ENCODE measurements at places on chromosomes 2 and 18.
A peak's percentile ranks its signal among the peaks of the same experiment; 100 is the strongest.

- DNase-seq, result no peak
Observed at GRCh38 chr2:43519643-43520221, 76.1 kb downstream of the THADA start.

DNA sequence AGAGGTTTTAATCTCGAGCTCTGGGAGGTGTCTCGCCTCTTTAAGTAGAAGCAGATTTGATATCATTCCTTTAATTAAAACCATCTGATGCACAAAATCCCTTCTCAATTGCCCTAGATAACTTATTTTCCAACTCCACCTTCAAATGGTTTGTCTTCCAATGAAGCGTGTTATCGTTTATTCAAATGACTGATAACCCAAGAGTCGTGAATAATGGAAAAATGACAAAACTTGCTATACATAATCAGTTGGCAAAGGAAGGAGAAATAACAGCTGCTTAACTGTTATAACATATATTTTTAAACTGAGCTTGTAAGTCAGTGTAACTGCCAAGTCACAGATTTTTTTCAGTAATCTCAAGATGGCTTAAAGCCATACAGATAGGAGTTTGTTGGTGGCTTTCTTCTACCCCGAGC is 144.6 kb downstream of the QPCT start:
- DNase-seq, result no peak

GRCh38 chr18:79010802-79011201 is 31.2 kb downstream of the SALL3 start:
- no peak for DNase-seq

DNA sequence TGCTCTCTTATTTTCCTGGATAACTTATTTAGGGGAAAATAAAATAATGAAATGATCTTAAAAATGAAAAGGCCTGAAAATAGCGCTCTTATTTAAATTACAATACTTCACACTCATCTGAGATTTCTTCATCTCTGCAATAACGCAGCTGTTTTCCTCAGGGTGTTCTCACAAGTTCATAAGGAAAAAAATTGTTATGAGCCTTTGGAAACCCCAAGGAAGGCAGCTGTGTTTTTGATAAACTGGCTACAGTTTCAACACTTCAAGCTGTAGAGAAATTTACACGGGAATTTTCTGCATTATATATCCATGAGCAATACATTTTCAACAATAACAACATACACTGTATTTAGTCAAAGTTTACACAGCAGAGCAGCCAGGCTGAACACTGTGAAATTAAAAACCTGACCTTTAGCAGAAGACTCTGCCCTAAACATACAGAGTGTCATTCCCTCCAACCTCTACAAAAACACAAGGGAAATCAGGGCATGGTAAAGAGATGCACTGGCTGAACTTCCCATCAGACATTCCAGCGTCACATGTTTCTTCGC is 959.6 kb downstream of the SLC4A3 start:
- DNase-seq, result no peak

DNA sequence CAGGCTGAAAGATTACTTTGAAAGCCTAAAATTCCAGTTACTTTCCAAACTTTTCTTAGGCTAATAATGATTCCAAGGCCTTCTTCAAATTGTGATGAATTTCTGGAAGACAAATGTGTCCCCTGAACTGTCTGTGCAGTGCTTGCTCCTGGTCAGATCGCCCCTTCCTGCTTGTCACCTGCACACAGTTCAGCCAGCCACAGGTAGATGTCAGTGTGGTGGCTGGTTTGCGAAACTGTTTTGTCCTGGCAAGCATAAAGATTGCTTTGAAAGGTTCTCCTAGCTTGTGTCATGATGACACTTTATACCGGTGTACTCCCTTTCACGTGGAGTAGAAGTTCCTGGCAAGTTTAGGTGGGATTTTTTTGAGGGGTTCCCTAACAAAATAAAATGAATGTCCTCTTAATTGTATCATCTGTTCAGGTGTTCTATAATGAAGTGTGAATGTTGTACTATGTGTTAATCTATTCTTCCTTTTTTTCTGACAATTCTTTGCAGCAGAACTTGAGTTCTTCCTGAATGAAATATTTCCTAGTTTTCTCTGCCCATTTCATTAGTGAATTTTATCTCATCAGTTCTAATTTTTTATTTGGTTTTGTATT is 298.8 kb downstream of the ZNF407 start:
- peak; percentile 94 for DNase-seq

DNA sequence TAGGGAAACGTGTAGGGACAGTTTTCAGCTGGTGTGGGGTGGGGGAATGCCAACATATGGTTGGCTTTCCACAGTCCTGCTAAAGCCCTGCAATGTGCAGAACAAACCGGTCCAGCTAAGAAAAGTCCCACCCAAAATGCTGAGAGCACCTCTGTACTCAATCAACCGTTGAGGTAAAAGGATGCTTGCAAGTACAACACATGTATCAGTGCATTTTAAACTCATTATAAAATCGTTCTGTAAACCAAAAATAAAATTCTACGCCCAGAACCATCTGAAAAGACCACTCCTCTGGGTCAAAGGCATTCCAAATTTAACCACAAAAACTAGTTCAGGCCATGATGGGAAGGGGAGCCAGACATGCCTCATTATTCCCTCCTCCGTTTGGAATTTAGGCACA is 2.0 kb upstream of the TYMS start:
- DNase-seq, result no peak

GRCh38 chr2:172427990-172428831 is 825 bp downstream of the ITGA6 start:
- DNase-seq, result peak; percentile 31

- DNase-seq, result no peak
Observed at GRCh38 chr18:47791461-47791985, 138.9 kb downstream of the SMAD2 start.

DNA sequence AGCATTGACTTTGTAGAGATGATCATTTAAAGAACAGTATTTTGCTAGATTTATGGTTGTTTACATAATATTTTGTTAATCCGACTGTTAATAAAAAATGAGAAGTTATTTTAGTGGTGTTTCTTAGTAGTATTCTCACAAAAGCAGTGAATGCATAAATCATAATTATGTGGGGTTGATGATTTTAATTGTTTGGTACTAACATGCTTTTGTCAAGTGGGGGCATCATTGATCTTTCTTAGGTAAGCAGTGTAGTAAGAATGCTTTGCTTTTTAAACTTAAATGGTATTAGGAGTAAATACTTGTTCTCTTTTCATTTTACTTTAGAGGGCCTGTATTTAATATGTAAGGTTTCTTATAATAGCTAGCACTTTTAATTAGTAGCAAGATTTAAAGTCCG is 109.2 kb upstream of the OTX1 start:
- DNase-seq, result peak; percentile 29

DNA sequence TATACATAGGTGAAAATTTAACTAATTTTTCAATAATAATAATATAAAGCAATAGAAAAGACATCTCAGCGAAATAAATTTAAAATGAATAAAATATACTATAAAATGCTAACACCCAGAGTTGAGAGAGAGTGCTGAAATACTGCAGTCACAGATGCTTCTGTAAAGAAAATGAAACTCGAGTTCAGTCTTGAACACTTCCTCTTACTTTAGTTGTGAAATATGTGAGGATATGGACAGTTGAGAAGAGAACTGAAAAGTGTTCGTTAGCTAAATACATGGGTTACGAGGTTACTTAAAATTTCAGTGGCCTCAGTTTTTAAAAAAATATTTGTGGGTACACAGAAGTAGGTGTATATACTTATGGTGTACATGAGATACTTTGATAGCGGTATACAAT is 106.8 kb downstream of the DNAH7 start:
- DNase-seq, result no peak

GRCh38 chr2:234983011-234983726 is 31.4 kb downstream of the SH3BP4 start:
- peak; percentile 92 for DNase-seq

- no peak for DNase-seq
Observed at GRCh38 chr2:21811541-21811940, 687.8 kb downstream of the TDRD15 start.

- DNase-seq, result no peak
Observed at GRCh38 chr2:226020956-226021355, 621.4 kb downstream of the NYAP2 start.

DNA sequence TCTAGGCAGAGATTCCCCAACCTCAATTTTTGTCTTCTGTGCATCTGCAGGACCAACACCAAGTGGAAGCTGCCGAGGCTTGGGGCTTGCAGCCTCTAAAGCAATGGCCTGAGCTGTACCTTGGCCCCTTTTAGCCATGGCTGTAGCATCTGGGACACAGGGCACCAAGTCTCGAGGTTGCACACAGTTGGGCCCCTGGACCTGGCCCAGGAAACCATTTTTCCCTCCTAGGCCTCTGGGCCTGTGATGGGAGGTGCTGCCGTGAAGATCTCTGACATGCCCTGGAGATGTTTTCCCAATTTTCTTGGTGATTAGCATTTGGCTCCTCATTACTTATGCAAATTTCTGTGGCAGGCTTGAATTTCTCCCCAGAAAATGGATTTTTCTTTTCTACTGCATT is 105.7 kb upstream of the LDAH start:
- no peak for DNase-seq

DNA sequence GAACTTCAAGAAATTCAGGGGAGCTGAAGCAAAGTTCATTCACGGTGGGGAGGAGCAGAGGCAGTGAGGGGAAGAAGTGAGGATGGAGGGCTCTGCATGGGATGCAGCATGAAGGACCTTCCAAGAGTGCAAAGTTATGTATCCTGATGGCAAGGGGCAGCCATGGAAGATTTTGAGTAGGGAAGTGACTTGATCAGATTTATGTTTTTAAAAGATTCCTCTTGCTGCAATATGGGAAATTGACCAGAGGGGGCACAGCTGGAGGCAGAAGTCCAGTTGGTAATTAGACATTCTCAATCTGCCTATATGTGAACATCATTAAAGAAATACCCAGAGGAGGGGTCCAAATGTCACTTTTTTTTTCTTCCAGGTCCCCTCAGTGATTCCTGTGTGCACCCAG is 21.5 kb upstream of the ANXA4 start:
- DNase-seq, result no peak

- DNase-seq, result no peak
Observed at GRCh38 chr2:131010566-131010965, 82.7 kb downstream of the FAM168B start.

GRCh38 chr2:1049691-1050090 is 99.0 kb downstream of the SNTG2 start:
- DNase-seq, result no peak

DNA sequence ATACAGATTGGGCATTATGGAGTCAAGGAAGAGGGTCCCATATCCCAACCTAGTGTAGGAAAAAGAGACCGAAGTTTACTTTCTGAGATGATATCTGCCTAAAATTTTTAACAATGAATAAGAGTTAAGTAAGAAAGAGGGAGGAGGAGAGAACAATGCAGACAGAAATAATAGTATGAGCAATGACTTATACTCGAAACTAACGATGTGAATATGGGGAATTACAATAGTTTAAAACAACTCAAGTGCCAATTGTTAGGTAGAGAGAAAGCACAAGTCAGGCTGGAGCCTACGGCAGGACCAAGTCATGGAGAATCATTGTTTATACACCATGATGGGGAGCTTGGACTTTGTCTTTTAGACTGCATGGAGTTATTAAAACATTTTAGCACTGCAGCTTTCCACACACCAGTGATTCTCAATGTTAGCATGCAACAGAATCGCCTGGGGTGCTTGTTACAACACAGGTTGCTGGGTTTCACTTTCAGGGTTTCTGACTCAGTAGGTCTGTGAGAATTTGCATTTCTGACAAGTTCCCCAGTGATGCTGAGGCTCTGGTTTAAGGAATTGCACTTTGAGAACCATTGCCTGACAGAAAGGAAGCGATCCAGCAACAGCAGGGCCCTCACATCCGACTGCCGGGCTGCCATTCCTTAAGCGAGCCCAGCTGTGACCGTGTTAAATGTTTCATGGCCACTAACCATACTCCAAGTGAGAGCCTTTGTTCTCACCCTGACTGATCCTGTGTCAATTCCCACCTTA is 511.2 kb downstream of the DCDC2C start:
- DNase-seq, result no peak

DNA sequence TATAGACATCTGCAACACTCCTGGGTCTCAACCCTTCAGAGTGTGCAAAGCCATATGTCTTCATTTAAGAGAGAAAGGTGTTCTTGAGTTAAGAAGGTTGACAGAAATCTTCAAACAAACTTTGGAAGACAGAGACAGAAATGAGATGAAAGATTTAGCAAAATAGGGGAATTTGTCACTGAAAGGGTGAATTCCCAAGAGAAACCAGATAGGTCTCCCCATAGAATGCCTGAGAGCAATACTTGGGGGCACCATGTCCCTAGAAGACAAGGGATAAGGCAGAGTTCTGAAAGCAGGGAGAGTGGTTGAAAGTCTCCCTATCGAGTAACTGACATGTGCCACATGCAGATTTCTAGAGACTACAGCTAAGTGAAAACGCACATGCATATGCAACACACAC is 50.0 kb downstream of the AP1S3 start:
- no peak for DNase-seq

DNA sequence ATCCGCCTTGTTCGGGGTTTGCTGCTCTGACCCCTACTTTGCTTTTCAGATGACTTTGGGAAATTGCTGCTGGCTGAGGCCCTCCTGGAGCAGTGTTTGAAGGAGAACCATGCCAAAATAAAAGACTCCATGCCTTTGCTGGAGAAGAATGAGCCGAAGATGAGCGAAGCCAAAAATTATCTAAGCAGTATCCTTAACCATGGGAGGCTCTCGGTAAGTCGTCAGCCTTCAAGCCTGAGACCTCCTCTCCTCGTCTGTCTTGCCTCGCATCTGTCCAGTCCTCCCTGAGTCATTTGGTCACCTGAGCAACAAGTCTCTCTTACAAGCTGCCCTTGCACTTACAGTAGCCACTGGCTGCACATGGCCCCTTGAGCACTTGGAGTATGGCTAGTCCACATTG is 34.7 kb upstream of the MCFD2 start:
- no peak for DNase-seq

GRCh38 chr18:2933995-2934394 is 78.9 kb downstream of the LPIN2 start:
- no peak for DNase-seq

DNA sequence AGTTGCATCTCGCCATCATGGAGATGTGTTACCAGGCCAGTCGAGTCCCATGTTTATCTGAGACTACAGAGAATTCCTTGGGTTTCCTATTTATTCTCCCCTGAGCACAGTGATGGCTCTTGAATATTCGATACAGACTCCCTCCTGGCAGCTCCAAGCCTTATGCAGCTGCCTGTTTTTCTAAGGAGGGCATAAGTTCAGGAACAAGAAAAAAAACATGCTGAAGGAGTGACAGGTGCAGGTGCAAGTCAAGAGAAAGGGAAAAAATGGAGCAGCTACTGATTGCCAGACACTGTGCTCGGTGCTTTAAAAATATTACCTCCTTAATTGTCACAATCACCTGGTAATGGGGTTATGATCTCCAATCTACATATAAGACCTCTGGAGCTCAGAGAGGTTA is 177.2 kb upstream of the DPP10 start:
- DNase-seq, result no peak

DNA sequence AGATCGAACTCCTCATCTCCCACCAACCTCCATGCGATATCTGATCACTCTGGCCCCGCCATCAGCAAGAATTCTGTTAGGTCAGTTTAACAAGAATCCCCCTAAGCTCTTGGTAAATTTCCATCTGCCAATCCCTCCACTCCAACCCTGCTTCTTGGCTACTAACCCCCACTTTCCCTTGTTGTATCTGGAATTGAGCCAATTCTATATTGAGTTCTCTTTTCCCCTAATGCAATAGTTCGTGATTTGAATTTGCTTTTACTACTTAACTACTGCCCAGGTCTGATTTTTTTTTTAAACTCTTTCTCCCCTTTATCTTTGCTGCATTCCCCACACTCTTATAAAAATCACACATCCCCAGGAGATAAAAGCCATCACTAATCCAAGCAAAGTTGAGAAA is 159.3 kb upstream of the STK17B start:
- DNase-seq, result peak; percentile 42

Data from NCI-H2081 (cell line).